Epithelial cell of proximal tubule (primary cell): ENCODE measurements at places on chromosomes 2 and 18. TPM values are rescaled to one million over a fixed set of nuclear protein-coding genes. Genes with fewer than 3 reads are reported as not detected.

GRCh38 chr2:3325458-3326181, 52.0 kb downstream of the EIPR1 start:
- DNase-seq = no peak

GRCh38 chr2:767440-767839, 90.2 kb upstream of the TMEM18 start:
- no peak for DNase-seq

Gene METTL8
- total RNA-seq = 31.5 and 34.7 TPM in 2 replicates

Gene ZNF396
- total RNA-seq = 0.29 and 0.87 TPM in 2 replicates

DNA sequence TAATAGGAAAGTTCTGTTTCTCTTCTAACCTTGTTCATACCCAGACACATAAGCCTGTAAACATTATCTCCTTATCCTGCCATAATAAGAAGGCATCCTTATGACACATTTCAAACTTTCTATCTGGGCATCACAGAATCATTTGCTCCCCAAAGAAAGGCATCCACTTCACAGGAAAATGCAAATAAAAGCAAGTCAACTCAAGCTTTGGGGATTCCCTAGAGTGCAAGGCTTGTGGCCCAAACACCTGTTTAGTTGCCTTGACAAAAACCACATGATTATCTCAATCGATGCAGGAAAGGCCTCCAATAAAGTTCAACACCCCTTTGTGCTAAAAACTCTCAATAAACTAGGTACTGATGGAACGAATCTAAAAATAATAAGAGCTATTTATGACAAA, 195.7 kb upstream of the GALNT5 start:
- no peak for DNase-seq

- DNase-seq = no peak
These were observed 124.5 kb downstream of the PLB1 start for GRCh38 chr2:28620291-28620793.

Gene SRD5A2
- under 0.01 TPM in 1 of 2 replicates, not detected in the other for total RNA-seq

- no peak for DNase-seq
These were observed 1.2 kb downstream of the KDSR start for GRCh38 chr18:63365876-63366212.

GRCh38 chr2:113273027-113273551, 5.6 kb downstream of the PAX8 start:
- no peak for DNase-seq

DNA sequence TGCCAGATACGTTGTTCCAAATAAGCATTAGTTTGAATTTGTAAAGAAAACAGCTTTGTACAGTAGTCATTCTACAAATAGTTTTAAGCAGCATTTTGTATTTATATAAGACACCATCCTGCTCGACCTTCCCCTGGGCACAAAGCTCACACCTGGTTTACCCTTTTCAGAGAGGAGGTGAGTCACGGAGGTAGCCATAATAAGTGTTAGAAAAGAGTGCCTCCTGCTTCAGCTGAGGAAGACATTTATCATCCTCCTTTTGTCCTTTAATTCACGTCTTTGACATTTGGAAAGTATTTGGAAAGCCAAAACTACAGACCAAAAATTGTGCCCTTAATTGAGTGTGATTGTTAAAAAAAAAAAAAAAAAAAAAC, 6.8 kb downstream of the RAB12 start:
- no peak for DNase-seq

Gene SAG
- total RNA-seq = not detected in 2 replicates

DNA sequence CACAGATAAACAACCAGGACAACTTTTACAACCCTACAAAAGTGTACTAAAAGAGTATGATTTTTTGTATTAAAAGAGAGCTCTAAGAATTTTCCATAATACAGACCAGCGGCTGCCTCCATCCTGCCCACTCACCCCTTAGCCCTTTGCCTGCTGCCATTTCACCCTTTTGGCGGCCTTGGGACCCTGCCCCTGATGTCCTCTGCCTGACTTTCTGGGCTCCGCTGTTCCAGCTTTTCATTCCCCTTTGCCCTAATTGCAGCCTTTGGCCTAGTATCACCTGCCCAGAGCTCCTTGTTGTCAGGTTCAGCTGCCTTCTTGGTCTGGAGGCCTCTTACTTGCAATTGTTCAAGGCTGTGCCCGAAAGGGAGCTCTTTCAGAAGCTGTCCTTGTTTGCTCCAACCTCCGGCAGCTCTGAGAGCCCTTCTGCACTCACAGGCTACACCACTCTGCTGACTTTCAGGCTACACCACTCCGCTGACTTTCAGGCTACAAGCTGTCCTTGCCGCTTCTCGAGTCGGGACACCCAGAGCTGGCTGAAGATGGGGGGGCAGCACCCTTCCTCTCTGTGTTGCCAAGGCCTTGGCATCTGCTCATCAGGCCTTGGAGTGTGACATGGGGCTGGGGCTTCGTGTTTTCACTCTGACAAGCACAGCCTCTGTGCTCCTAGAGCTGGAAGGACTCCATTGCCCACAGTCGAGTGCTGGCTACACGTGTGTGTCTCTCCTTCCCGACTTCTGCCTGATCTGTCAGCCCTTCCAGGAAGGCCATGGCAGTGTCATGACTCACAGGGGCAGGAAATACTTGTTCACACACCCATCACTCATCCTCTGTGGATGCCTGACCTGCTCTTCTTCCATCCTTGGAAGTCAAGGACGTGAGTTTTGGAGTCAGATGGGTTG, 43.1 kb upstream of the HDAC4 start:
- DNase-seq = no peak

- DNase-seq = no peak
These were observed 79.6 kb upstream of the TACR1 start for GRCh38 chr2:75278821-75279379.

- no peak for DNase-seq
These were observed 116.3 kb downstream of the DYM start for GRCh38 chr18:49344096-49344495.

DNA sequence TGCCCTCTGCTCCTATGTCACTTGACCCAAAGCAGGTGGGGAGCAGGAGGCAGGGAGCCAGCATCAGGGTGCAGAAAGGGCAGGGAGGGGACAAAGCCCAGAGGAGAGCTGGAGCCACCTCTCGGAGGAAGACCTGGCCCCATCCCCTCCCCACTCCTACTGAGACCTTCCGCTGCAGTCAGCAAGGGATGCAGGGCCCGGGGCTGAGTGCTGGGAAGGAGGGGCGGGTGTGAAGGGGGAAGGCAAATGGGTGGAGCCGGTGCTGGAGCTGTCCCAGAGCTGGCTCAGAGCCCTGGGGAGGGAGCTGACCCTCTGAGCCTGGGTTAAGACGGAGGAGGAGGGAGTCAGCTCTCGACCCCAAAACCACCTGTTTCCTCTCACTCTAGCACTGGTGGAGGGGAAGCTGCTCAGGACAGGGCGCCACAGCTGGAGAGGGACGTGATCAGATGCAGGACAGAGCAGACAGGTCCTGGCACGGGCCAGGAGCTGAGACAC, 33.8 kb downstream of the HS1BP3 start:
- no peak for DNase-seq

DNA sequence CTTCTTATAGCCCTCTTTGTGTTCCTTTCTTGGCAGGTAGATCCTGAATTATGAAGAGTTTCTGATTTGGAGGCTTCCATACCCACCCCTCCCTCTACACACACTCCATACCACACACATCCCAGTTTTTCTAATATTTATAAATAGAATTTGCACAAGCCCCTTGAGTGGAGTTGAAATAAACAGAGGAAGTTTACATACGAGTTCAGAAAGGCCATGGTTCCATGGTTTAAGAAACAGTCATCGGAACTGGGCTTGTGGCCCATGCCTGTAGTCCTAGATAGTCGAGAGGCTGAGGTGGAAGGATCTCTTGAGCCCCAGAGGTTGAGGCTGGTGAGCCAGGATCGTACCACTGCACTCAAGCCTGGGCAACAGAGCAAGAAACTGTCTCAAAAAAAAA, 62.7 kb upstream of the TANC1 start:
- no peak for DNase-seq

DNA sequence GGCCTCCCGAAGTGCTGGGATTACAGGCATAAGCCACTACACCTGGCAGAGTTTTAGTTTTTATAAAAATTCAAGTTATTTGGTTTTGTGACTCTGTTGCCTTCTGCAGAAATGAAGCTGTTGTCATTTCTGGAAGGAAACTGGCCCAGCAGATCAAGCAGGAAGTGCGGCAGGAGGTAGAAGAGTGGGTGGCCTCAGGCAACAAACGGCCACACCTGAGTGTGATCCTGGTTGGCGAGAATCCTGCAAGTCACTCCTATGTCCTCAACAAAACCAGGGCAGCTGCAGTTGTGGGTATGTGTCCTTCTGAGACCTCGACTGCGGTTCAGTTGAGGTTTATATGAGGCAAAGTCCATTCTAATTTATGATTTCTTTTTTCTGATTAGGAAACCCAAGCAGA, 7.2 kb downstream of the MTHFD2 start:
- no peak for DNase-seq

DNA sequence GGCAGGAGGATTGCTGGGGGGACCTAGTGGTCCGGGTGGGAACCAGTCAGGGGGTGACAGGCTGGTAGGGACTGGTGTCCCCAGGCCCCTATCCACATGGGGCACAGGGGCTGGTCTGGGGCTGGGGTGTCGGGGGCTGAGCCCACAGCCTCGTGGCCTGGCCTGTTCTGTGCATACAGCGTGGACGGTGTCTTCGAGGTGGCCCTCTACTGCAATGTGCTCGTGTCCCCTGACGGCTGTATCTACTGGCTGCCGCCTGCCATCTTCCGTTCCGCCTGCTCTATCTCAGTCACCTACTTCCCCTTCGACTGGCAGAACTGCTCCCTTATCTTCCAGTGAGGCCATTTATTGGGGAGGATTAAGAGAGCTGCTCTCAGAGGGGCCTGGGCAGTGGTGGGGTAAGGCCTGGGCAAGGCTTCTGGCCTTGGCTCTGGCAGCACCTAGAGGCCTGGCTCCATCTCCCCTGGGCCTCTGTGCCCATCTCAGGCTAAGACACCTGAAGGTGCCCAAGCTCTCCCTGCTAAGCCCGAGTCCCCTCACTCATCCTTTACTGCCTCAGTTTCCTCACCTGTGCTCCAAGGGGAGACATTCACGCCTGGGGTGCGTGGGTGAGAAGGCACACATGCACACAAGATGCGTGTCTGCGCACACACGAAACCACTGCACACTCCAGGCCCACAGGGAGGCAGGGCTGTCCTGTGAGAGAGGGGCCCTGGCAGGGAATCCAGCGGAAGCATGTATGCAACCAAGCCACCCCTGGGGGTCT, 1.9 kb downstream of the CHRNG start:
- no peak for DNase-seq

Gene PTRHD1
- 50.3 and 58.3 TPM in 2 replicates for total RNA-seq

Gene CCDC74A
- total RNA-seq = 22.7 and 27.8 TPM in 2 replicates

DNA sequence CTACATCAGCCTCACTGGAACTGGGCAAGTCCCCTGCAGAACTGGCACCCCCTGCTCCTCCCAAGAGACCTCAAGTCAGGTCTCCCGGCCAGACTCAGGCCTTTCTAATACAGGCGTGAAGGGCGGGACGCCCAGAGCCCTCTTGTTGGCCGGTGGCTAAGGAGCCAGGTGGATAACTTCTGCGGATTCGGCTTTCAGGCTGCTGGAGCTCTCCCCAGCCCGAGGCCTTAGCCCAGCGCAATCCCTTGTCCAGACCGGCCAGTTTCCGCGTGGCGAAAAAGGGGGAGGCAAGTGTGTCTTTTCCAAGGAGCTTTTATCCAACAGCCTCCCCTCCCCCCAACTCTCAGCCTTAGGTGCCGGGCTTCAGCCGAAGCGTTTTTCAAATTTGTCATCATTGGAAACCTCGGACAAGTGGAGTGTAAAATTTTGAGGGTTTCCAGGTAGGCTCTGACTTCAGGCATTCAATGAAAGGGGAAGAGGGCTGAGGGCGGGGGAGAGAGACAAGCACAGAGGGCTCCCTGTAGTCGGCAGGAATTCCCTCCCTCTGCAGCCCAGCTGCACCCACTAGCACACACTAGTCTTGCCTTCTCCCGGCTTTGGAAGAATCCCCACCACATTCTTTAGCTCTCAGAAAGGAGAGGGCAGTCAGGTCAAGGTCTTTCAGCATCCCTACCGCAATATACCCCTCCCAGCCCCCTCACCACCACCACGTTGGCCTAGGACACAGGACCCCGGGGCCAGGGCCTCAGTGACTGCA, 9.5 kb upstream of the SATB2 start:
- no peak for DNase-seq

- peak; percentile 52 for DNase-seq
These were observed 15.7 kb downstream of the ARHGAP15 start for GRCh38 chr2:143144813-143145455.

- peak; percentile 40 for DNase-seq
These were observed 55.2 kb downstream of the CCDC88A start for GRCh38 chr2:55364189-55365055.

Gene PTH2R
- not detected in 2 replicates for total RNA-seq

GRCh38 chr2:198053148-198053547, 248.8 kb downstream of the PLCL1 start:
- no peak for DNase-seq
